ENCODE measurements at places on chromosomes 2 and 18.

GRCh38 chr2:69124343-69124742 lies 111.4 kb downstream of the ANTXR1 start:
- no peak for DNase-seq

DNA sequence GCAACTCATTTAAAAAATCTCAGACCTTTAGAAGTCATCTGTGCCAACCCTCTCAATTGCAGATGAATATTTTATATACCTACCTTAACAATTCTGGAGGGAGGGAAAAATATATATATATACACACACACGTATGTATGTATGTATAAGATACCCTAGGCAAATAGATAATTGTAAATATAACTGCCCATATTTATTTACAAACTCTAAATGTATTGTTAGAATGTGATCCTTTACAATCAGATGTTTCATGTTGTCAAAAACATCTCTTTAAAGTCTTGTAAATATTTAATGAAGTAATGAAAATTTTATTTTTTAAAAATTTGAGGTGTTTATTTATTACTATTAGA lies 11.6 kb downstream of the ANKRD12 start:
- no peak for DNase-seq

GRCh38 chr2:211103989-211104388 lies 547.6 kb downstream of the CPS1 start:
- DNase-seq, result no peak

- no peak for DNase-seq
Observed at GRCh38 chr2:76930056-76930744, 592.0 kb downstream of the LRRTM4 start.

DNA sequence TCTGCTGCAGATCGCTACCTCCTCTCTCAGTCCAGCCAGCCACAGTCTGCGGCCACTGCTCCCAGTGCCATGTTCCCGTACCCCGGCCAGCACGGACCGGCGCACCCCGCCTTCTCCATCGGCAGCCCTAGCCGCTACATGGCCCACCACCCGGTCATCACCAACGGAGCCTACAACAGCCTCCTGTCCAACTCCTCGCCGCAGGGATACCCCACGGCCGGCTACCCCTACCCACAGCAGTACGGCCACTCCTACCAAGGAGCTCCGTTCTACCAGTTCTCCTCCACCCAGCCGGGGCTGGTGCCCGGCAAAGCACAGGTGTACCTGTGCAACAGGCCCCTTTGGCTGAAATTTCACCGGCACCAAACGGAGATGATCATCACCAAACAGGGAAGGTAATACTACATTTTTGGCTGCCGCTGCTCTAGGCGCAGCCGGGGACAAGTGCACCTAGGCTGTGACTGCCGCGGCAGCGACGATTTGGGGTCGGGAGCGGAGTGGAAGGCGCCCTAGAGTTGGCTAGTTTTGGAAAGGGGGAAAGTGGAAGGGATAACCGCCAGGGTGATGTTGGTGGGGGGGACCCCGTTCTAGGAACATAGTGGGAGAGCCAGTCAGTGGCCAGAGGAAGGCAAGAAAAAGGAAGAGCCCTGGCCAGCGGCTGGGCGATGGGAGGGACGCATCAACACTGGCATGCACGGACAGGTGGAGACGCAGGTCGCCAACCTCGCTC lies 776 bp downstream of the TBR1 start:
- no peak for DNase-seq

DNA sequence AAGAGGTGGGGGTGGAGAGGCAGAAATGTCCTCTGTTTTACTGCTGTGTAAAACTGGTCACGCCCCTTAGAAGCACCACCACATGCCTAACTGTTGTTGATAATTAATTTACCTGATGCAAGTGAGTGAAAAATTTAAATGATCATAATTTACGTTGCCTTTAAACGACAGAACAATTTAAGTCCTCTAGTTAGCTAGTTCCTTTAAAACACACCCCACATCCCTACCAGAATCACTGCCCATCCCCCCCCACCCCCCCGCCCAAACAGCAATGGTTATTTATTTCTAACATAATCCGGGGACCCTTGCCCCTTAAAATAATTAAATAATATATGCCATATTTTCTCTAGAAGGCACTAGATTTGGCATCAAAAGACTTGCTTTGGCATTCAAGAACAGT lies 633 bp upstream of the PPIG start:
- DNase-seq, result no peak
